ENCODE measurements at places on chromosomes 11 and 22.
A peak's percentile ranks its signal among the peaks of the same experiment; 100 is the strongest.

DNA sequence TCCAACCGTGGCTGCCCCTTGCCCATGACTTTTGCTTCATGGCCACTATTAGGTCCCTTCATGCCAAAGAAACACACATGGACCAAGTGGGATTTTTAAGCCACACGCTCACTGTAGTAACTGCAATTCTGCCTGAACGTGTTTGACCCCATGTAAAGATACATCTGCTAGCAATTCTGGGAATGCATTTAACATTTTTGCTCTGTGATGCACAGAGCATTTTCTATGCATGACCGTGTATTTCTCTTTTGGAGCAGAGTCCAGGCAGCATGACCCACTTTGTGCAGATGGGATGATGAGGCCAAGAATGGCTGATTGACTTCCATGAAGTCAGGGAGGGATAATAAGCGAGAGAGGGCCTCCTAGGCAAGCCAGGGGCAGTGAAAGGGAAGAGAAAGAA lies 108.5 kb downstream of the TP53I11 start:
- peak; percentile 82 for DNase-seq

- no peak for DNase-seq
Observed at GRCh38 chr11:35013514-35014233, 97.3 kb downstream of the PDHX start.

DNA sequence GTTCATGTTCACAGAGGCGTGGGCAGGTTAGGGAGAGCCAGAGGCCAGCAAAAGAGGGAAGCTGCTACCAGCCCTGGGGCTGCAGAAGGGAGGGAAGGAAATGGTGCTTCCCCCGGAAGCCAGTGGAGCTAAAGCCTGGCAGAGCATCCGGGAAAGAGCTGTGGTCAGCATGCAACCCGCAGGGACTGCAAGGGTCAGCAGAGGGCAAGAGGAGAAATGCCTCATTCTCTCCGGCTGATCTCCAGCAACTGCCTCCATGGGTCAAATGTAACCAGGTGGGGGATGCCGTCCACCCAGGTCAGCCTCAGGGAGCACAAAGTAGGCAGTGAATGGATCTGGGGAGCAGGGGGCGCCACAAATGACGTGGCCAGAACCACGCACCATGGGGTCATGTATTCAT lies 36.9 kb upstream of the PRR5 start:
- no peak for DNase-seq

GRCh38 chr22:43566561-43567332 lies 154.9 kb downstream of the MPPED1 start:
- DNase-seq = no peak

DNA sequence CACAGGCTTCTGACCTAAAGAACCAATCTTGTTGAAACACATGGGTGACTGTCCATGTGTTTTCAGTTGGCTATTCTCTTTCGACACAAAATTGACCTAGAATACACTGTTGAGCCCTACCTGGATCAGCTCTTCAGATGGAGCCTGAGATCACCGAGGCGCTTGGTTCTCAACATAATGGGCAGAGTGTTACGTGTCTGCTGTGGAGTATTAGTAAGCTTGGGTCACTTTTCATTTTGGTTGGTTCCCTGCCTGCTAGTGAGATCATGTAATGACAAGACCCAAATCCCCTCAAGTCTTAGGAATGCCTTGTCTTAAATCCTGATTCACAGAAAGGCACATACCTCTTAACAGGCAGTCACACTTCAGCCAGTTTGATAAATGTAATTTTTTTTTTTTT lies 8.7 kb downstream of the MED19 start:
- no peak for DNase-seq

GRCh38 chr22:23238707-23239106 lies 58.4 kb downstream of the BCR start:
- DNase-seq = no peak

GRCh38 chr11:235997-236773 lies at the start of gene SIRT3:
Gene SIRT3, minus strand, starts transcription at chr11:236342. Its CDS starts 14 bp downstream, at chr11:236328.
- peak; percentile 89 for DNase-seq

DNA sequence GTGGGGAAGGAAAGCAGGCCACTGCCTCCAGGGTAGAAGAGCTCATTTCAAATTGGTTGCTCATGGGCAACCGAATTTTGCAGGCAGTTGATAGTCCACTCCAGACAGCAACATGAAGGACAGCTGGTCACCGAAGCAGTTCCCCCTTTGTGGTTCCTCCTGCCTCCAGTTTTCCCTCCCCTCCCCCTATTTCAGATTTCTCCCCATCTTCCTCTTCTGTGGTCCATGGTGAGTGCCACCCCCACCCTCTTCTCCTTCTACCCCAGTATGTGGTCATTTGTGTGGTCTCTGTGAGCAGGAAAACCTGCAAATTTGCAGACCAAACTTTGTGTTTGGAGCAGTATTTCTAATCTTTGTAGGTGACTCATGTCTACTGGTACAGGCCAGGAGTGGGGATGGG lies 38.2 kb upstream of the PAK1 start:
- DNase-seq = no peak

DNA sequence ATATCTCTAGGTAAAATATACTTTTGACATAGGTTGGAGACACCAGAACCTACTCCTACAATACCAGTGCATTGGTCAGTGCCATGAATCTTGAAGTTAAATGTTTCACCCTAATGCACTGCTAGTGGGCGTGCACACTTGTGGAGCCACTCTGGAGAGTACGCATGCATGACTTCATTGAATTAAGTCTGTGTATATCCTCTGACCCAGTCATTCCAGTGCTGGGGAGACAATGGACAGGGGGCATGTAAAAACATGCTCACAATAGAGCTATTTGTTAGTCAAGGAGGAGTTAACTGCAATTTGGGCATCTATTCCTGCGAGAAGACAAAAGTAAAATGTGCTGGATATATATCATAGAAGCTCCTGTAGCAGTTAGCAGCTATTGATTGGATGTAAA lies 335.4 kb upstream of the NCAM1 start:
- DNase-seq = no peak

GRCh38 chr11:76654298-76654851 lies 16.2 kb downstream of the LRRC32 start:
- DNase-seq = no peak

DNA sequence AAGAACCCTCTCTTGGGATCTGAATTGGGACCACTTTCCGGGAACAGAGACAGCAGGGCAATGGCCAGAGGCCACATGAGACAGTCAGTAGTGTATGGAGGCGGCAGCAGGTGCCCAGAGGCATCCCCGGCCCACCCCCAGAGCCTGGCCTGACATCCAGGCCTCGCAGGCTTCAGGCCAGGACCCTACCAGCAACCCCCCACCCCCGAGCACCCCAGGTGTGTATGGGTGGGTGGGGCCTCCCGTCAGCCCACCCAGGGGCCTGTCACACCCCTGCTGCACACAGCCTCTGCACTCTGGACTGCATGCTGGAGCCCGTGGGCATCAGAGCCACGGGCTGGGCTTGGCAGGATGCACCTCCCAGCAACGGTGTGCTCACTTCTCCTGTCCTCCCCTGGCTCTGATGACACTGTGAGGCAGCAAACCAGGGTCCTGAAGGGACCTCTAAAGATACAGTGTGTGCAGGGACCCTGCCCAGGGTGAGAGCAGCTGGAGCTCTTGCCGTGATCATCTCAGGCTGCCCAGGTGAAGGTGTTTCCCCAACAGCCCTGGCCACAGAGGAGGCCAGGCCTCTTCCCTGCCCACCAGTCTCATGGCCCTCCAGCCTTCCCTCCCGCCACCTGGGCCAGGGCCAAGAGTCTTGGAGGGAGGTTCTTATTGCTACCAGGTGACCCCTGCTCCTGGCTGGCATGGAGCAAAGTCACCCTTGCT lies 88.8 kb upstream of the SEPTIN5 start:
- DNase-seq = no peak

DNA sequence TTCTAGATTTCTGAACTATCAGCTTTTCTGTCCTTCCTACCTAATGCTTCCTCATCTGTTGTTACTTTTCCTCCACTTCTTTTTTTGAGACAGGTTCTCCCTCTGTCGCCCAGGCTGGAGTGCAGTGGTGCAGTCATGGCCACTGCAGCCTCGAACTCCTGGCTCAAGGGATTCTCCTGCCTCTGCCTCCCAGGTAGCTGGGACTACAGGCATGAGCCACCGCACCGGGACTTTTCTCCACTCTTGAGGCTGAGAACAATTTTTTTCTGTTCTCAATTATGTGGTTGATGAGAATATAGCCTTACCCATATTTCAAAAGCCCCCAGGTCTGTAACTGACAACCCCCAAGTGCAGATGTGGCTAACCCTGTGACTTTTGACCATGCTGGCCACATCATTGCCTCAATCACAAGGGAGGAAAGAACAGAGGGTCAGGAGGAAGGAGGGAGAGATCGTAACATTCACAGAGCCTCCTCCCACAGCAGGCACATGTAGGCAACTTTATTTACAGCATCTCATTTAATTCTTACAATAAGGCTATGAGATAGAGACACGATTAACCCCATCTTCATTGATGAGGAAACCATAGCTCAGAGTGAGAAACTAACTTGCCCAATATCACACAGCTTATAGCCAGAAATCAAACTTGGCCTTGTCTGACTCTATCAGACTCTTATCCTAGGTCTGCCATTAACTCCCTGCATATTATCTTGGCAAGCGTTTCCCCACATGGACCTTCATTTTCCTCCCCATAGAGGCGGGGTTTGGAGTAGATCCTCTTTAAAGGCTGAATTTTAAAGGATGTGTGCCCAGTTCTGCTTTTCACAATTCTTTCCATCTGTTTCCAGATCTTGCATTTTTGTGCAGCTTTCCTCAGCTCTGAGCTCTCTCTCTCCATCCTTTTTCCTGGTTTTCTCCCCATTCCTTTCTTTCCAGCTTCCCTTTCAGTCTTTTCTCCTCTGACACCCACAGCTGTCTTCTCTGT lies 9.6 kb downstream of the POU2F3 start:
- DNase-seq = no peak

DNA sequence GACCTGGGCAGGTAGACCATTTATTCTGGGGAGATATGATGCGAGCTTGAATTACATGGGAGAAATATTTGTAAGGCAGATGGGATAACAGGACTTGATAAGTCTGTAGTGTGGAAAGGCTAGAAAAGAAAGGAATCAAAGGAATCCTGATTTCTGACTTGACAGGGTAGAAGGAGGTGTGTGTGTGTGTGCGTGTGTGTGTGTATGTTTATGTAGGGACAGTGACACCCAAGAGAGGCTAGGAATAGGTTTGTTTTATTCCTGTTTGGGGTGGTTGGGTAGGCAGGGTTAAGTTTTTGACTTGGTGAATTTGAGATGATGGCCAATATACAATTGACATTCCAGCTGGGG lies 390 bp upstream of the HTATIP2 start:
- no peak for DNase-seq

GRCh38 chr11:92822410-92822809 lies 147.0 kb upstream of the MTNR1B start:
- no peak for DNase-seq

GRCh38 chr11:17585911-17586695 lies 39.0 kb downstream of the OTOG start:
- no peak for DNase-seq

- peak; percentile 33 for DNase-seq
Observed at GRCh38 chr22:35258191-35258988, 1.1 kb downstream of the HMGXB4 start.

DNA sequence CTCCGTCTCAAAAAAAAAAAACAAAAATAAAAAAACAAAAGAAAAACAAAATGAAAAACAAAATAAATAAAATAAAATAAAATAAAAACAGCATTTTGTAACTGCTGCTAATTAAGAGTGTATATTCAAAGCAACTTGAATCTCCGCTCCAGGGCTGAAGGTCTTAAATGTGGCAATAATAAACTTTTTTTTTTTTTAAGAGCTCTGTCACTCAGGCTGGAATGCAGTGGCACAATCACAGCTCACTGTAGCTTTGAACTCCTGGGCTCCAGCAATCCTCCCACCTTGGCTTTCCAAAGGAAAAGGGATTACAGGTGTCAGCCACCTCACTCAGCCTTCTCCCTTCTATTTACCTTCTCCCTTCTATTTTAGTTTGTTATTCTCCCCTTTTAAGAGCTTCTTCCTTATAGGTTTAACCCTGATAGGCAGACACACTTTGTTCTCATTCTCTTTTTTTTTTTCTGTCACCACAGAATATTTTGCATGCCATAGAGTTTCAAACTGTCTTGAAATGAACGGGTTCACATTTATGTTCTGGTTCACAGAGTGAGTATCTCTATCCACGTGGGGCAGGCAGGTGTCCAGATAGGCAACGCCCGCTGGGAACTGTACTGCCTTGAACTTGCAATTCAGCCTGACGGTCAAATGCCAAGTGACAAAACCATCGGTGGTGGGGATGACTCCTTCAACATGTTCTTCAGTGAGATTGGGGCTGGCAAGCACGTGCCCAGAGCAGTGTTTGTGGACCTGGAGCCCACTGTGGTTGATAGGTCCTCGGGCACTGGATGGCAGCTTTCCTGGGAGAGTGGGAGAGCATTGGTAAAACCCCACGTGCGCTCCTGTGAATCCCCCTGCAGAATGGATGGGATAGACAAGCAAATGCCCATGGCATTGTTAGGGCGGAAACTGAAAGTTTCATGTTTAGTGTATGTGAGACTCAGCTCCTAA lies 19.4 kb downstream of the LRRC74B start:
- DNase-seq = no peak

- DNase-seq = no peak
Observed at GRCh38 chr22:41842996-41843970, 10.4 kb downstream of the SREBF2 start.

DNA sequence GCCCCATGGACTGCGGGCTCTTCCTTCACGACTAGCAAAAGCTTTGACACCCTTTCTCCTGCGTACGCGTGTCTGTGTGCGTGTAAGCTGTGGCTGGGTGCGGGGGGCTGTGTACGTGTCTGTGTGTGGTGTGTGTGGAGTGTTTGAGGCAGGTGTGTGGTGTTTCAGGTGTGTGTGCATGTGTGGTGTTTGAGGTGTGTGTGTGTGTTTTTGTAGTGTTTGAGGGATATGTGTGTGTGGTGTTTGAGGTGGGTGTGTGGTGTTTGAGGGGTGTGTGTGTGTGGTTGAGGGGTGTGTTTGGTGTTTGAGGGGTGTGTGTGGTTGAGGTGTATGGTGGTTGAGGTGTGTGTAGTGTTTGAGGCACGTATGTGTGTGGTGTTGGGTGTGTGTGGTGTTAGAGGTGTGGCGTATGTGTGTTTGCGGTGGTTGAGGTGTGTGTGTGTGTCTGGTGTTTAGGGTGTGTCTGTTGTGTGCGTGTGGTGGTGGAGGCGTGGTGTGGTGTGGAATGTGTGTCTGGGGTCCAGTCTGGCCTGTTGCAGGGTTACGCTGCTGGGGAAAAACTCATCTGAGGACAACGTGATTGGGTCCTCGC lies 687 bp upstream of the ARSA start:
- no peak for DNase-seq

DNA sequence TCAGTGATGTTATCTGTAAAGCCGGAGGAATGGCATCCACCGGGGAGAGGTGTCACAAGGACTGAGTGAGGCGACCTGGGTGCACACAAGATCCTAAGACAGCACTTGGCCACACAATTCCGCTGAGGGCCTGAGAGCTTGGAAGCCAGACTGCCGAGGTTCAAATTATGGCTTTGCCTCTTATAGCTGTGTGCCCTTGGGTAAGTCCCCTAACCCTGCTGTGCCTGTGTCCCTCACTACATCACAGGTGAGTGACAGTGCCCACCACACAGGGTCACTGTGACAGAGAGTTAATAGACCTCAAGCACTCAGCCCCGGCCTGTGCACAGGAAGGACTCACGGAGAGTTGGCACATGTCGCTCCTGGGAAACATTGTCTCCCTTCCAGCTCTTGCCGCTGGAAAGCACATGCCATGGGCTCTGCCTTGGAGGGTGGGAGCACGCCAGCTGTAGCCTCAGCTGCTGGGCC lies 592 bp downstream of the RHOD start:
- DNase-seq = no peak

GRCh38 chr11:12290477-12290922 lies 86.9 kb upstream of the PARVA start:
- DNase-seq = peak; percentile 60

- DNase-seq = peak; percentile 94
Observed at GRCh38 chr11:113314389-113315301, at the start of gene TTC12. Gene TTC12, plus strand, starts transcription at chr11:113314583. Its CDS starts 1,675 bp downstream, at chr11:113316258.

Measured in G401 (cell line).